ENCODE measurements at places on chromosomes 6 and 20.

DNA sequence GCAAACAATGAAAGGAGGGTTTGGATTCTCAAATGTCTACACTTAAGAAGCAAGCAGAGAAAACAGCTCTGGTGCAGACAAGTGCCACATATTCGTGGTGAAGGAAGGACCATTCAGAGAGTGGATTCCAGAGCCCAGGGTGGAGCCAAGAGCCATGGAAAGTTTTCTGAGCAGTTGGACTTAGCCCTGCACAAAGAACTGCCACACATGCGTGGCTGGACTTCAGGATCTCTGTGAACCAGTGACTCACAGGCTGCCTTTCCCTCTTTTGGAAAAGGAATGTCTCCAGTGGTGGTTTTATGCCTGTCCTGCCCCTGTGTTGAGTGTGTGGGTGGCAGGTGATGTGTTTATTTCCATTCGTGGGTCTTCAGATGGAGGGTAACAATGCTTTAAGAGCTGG is 489.5 kb downstream of the CDH26 start:
- no peak for DNase-seq

DNA sequence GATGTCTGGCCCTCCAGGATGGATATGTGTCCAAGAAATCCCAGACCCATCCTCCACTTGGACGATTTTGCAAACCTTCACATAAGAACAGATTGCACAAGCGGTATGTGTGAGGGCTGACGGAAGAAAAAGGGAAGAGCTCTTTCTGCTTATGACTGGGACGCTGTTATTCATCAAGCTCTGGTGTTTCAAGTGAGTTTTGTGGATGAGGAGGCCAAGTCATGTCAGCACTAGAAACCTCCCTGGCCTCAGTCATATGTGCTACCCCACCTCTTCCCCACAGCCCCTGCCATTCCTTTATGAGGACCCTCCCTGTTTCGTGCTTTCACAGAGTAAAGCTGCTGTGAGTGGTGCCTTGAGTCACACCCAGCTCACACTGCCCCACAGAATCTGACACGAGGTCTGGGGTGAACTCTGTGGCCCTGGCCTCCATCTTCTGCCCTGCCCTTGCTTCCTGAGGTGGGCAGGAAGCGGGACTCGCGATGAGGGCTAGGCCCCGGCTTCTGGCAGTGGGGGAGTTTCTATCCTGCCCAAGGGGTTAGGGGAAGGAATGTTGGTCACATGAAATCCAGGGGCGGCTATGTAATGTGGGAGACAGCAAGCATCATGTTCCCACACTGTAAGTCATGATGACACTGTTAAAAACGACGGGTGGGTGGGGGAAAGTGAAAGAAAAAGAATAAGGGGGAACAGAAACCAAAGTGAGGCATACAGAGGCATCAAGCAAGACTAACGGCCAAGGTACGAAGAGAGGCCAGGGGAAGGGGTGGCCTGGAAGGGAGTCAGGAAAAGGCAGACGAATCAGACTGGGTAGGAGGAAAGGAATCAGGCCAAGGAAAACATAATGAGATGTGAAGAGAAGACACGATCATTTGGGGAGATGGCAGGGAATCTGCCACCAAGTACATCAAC is 78.1 kb downstream of the PRDM1 start:
- DNase-seq = peak; percentile 42

DNA sequence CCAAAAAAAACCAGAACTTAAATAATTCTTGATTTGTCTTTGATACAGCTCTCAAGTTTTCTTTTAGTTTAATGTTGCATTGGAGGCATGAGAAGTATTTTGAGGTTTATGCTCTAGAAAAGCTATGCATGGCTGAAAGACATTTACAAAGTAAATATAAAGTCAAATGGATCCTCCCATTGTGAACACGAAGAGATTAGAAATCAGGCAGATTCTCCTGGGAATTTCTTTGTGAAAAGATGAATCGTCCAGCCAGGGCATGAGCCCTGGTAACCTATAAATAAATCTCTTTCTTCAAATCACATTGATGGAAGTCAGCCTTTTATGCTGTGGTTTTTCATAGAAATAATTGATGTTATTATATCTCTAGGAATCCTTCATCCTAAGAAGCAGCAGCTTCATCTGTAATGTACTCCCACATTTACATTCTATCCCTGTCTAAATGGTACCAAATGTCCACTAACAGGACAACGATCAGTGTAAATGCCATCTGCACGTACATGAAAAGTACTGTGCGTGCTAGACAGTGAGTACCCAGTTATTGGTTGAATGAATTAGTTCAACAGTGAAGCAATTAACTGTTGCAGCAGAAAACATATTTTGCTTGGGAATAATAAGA is 143.6 kb downstream of the ALDH8A1 start:
- DNase-seq = no peak

DNA sequence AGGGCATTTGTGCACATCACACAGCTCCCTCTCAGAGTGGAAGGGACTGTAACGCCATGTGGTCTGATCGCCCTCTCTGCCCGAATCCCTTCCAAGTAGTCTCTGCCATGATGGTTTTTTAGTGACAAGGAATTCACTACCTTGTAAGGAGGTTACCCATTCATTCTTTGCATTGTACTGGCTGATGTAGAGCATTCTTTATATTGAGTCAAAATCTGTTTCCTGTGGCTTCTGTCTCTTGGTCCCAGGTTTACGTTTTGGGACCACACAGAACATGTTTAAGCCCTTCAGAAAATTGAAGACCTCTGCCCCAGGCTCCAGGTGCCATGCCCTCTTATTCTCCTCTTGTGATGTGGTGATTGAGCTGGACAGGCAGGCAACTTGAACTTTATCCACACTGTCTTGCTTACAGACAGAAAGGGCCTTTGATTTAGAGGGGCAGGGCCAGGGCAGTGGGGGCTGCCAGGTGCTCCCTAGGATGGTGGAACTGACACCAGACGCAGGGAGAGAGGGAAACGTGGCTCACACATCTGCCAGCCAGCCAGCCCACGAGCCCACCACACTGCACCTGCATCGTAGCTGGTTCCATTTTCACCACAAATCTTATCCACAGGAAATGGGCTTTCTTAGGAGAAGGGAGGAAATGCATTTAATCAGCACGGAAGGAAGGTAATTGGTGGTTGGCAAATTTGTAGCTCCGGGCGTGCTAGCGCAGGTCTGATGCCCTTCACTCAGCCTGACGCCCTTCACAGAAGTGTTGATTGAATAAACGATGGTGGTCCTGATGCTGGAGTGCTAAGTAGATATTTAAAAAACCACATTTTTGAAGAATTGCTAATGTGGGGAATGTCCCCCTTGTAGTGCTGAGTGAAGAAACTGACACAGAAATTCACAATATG is 78.2 kb downstream of the TCP11 start:
- no peak for DNase-seq

Measured in stimulated activated CD4-positive, alpha-beta T cell treated with anti-CD3 and anti-CD28 coated beads, Interleukin-12 subunit alpha, Interleukin-12 subunit beta, amount 100 ng/mL, for 4 hours (primary cell).